ENCODE measurements at places on chromosomes 7 and 10.

GRCh38 chr7:1226186-1226901, 6.3 kb upstream of the UNCX start:
- peak; percentile 74 for DNase-seq

GRCh38 chr10:116952729-116953128, 52.3 kb downstream of the SHTN1 start:
- DNase-seq = no peak

GRCh38 chr10:44237364-44238049, 147.4 kb downstream of the CXCL12 start:
- DNase-seq = no peak

- no peak for DNase-seq
Measured at GRCh38 chr10:100782461-100783244, 37.3 kb downstream of the PAX2 start.

Measured in NCI-H524 (cell line).